ENCODE measurements at places on chromosomes 3 and 15.
A peak's percentile ranks its signal among the peaks of the same experiment; 100 is the strongest.

- peak; percentile 6 for DNase-seq
These were observed 110.9 kb upstream of the TPM1 start for GRCh38 chr15:62931650-62932049.

DNA sequence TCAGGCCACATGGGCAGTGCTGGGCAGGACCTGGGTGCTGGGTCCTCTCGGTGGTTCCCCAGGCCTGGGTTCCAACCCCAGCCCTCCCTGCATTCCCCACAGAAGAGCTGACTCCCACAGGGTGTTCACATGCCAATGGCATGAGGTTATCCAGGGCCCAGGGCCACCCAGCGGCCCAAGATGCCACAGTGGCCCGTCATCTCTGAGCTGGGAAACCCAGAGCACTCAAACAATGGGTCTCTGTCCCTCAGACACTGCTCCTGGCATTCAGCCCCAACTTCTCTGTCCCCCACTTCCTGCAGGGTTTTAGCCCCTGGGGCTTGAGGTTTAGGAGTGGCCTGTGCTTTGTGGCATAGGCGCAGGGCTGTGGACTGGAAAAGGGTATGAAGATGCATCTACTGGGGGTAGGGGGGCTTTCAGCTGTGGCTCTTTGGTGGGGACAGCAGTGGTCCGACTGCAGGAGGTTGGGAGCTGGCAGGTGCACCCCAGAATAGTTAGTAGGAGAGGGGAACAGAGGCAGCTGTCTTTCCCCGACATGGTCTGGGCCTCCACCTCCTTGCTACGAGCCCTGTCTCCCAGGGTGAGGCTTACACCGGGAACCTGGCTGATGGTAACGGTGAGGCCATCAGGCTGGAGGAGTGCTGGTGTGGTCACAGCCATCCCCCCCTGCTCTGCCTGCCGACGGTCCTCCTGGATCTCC, 1.7 kb downstream of the CCDC9B start:
- DNase-seq = no peak

DNA sequence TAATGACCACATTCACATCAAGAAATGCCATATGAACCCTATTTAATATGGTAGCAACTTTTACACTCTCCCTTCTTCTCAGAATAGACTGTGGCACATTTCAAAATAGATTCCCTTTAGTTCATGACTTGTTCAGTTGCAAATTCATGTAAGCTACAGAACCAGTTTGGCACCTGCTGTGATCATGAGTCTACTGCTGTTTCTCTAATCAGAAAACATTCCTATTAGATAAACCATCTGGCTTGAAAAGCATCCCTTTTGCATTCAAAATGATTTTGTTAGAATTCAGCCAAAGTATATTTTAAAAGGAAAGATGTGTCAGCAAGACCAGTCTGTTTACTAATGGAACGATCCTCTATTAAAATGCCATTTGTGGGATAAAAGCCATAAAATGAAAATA, 304.4 kb downstream of the BCHE start:
- DNase-seq = no peak

GRCh38 chr3:131194816-131195215, 168.1 kb downstream of the NEK11 start:
- DNase-seq = no peak

GRCh38 chr3:50572801-50573371, 3.6 kb downstream of the HEMK1 start:
- no peak for DNase-seq

DNA sequence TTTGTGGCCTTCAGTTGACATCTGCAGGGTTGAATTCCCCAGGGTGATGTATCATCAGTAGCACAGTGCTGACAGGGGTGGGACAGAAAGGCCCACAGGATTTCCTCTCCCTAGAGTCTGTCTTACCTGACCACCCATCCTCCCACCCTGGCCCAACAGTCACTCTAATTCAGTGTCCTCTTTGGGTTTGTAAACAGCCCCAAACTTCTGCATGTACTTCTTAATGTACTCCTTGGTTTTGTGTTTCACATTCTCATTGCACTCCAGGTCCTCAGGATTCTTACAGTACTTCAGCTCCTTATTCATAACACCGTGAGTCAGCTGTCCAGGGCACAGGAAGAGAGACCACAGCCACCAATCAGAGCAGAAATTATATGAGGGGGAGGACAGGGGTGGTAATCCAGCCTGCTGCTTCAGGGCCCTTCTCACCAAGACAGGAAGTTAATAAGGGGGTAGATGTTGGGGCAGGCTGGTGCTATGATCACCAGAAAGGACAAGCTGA, 37.5 kb downstream of the NBEAL2 start:
- DNase-seq = no peak

- no peak for DNase-seq
These were observed 1056.4 kb downstream of the NTRK3 start for GRCh38 chr15:87200149-87200548.

DNA sequence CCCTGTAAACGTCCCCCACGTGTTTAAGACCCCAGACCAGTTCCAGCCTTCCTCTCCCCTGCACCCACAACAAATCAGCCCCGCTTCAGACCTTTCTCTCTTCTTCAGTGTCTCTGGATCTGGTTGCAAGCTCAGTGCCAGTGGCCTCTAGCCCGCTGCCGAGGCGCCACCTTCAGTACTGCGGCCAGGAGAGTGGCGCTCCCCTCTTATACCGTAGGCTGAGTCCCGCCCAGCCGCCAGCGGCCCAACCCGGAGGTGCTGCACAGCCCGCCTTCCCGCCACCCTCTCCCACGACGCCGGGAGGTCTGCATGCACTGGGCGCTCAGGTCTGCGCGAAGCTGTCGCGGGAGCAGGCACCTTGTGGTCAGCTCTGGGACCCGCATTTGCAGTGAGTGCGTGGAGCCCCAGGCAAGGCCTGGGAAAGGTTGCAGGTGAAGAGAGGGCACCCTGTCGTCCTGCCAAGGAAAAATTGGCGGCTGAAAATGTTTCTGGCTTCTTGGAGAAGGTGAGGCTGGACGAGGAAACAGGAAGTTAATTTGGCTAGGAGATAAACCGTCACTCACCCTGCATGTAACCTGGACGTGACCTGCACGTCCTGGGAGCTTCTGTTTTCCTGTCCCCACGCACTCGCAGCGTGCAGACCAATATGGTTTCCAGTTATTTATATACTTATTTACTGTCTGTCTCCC, at the start of gene C2CD4B:
C2CD4B (minus strand) TSS at position 182 of the 689 bp plus-strand sequence. CDS start 301 bp downstream, outside the sequence.
- peak; percentile 24 for DNase-seq

DNA sequence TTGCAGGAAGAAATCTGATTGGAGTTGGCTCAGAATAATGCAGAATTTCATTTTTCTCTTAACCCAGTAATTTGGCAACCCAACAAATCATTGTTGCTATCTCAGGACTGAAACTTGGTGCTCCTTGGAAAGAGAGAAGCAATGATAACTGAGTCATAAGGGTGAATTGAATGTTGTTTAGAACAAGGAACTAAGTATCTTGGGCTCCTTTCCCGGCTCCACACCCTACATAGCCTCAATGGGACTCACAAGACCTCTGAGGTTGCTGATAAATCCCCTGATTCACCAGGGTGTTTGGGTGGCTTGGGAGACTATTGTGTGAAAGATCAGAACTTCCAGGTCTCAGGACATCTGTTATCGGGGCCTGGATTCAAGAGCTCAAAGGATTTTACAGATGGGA, 7.8 kb upstream of the RAB8B start:
- DNase-seq = no peak

DNA sequence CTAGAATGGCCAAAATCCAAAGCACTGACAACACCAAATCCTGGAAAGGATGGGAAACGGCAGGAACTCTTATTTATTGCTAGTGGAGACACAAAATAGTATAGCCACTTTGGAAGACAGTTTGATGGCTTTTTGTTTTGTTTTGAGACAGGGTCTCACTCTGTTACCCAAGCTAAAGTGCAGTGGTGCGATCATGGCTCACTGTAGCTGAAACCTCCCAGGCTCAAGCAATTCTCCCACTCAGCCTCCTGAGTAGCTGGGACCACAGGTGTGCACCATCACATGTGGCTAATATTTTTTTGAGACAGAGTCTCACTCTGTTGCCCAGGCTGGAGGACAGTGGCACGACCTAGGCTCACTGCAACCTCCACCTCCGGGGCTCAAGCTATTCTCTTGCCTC, 27.3 kb upstream of the GPR160 start:
- no peak for DNase-seq

- DNase-seq = no peak
These were observed 340.2 kb downstream of the ROBO2 start for GRCh38 chr3:77380136-77380535.

- no peak for DNase-seq
These were observed 210.1 kb downstream of the CHST2 start for GRCh38 chr3:143329567-143330211.

DNA sequence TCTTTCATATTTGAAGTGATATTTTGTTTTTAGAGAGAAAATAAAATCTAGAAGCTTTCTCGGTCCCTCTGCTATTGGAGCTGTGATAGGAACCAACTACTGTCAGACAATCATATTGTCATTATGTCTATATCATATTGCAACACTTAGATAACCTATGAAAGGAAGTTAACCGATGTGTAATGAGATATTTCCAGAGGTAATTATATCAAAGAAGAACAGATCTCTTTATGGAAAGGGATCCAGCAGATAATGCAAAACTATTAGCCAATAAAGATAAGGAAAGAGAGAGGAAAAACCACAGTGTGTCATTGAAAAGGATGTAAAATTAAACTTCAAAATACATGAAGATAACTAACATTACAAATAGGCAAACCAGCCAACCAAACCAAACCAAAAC, 529.1 kb upstream of the CCDC54 start:
- DNase-seq = no peak

DNA sequence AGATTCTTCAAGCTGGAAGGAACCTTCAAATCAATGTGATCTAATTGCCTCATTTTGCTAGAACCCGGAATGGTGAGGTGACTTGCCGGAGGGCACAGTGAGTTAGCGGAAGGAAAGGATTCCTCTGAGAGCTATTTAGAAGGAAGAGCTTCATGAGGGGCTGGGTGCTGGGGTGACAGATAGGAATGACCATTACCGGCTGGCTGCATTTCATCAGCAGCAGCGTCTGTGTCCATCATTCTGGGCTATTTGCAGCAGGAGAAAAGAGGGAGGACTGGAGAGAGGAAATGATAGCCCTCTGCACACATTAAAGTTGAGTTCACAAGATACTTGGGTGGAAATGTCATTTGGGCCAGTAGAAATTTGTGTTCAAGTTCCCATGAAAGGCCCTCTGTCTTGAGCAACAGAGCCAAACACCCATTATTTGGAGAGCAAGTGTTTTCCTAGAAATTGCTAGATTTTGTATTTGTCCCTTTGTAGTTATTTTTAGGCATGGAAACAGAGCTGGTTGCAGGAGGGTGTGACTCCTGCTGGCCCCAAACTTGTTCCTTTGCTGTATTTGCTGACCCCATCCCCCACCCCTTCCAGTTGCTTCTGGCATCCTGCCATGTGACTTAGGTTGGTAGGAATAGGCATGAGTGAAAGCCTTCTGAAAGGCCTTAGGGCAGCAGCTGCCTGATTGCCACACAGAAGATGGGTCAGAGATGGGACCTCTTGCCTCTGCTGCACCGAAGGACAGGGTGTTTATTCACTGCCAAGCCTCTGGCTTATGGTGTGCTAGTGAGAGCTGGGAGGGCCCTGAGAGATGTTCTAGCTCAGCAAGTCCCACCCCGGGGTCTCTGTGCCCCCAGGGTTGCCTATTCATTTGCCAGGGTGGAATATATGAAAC, 87.5 kb upstream of the PLXNA1 start:
- DNase-seq = no peak

- no peak for DNase-seq
These were observed 818.6 kb downstream of the EPHA3 start for GRCh38 chr3:89925976-89926375.

DNA sequence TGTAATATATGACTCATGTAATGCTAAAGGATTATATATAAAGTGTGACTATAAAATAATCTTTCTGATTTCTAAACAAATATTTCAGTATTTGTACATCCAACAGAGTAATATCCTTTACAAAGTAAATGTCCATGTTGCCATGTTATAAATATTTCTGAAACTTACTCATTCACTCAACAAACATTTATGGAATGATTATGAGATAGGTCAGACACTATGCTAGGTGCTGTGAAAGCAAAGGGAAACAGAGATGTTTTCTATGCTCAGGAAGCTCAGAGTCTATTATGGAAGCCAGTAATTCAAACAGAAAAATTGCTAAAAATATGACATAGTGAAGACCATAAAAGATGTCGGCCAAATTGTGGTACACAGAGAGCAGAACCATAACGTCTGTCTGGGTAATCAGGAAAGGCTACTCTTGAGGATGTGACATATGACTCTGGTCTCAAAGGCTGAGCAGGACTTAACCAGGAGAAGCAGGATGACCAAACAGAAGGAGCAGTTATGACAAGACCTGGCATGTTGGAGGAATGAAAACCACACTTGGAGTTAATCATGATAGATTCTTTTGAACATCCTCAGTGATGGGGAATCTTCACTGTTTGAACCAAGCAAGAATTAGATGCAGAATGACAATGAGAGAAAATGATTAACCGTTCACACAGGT, 39.0 kb upstream of the MYO5C start:
- no peak for DNase-seq

DNA sequence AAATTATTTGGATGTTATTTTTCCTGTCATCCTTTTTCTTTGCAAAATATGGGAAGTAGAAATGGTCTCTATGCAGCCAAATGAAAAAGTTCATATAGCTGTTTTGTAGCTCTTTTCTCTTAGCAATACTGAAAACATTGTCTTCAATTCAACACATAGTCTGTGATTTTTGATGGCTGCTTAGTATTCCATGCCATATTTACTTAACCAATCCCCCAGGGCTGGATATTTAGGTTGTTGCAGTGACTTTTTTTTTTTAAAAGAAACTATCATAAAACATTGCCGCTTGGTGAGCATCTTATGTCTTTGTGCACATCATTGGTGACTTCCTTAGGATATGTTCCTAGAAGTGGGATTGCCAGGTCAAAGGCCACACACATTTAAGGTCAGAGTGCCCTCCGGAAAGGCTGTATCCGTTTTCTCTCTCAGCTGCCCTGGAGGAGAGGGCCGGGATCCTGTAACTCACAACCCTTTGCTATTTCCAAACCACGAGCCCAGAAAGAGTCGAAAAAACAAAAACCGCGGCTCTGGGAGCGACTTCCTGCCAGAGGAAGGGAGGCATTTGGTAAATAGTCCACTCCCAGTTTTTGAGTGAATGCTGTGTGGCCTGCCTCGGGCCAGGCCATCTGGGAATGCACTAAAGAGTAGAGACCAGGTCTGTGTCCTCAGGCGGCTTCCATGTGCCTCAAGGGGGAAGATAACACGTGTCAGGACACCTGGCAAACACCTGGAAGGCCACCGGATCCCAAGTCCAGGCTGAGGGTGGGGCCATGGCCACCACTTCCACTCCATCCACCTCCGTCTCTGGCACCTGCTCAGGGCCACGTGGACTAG, 41.9 kb downstream of the SMAD6 start:
- no peak for DNase-seq

- DNase-seq = no peak
These were observed 33.2 kb downstream of the CBLB start for GRCh38 chr3:105835606-105836005.
